ENCODE measurements at places on chromosomes 5 and 9.
A peak's percentile ranks its signal among the peaks of the same experiment; 100 is the strongest.

GRCh38 chr5:42970636-42971559 lies 69.2 kb downstream of the ANXA2R start:
- no peak for DNase-seq

DNA sequence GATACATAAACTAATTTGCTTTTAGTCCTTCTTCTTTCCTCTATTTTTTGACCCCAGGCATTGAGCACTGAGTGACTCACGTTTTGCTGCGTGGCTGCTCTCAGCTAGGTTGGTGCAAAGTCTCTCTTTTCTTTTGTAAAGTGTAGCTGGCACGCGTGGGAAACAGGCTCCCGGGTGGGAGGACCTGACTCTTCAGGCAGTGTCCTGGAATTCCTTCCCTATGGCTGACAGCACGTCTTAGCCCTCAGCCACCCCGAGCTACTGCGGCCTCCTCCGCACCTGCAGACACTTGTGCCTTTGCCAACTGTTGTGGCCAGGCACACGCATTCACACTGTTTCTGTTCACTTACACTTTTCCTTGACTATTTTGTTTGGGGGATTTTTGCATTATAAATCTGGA lies 877 bp upstream of the SCGB3A1 start:
- DNase-seq = no peak

DNA sequence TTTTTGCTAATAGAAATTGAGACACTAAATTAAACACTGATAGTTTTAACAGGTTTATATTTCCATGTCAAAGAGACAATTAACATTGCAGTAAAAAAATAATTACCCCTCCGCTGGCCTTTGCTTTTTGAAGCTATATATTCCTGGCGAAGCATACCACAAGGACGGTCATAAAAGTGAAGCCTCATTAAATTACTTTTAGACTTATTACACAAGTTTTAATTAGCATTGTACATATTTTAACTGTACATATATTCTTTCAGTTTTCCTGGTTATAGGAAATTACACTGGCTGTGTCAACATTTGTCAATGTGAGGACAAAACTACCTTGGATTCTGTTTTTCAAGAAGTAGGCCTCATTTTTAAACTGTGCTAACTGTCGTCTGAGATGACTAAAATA lies 1.2 kb downstream of the CDKN2A start:
- no peak for DNase-seq

DNA sequence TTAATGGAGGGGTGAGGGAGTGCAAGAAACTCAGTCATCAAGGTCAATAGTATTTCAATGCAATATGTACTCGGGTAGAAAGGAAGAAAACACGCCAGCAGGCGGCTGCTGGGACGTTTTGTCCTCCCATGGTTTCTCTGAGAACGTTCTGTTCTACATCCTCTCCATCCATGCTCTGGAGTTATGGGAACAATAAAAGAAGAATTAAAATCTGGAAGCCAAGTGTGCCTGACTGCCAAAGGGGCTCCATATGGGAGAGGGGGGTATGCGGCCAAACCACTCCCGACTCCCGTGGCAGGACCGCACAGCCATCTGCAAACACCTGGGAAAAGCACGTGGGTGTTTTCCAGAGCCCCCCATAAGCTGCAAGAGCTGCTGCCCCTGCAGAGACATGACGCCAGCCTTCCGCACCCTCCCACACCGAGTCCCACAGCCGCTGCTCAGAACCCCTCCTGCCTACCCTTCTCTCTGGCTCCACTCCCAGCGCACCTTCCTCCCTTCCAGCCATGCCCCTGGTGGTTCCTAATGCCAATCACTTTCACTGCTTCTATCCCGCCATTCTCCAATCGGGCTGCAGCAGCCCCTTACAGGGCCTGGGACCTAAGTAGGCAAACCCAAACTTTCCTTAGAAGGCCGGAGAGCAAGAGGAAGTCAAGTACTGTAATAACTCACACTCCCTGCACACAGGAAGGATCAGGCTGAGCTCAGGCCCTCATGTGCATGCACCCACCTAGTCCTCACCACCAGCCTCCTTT lies 241.6 kb downstream of the SYK start:
- DNase-seq = no peak

GRCh38 chr5:68239487-68239886 lies 23.9 kb downstream of the PIK3R1 start:
- DNase-seq = no peak

- DNase-seq = no peak
These were observed 392.2 kb downstream of the RASEF start for GRCh38 chr9:82670726-82671125.

DNA sequence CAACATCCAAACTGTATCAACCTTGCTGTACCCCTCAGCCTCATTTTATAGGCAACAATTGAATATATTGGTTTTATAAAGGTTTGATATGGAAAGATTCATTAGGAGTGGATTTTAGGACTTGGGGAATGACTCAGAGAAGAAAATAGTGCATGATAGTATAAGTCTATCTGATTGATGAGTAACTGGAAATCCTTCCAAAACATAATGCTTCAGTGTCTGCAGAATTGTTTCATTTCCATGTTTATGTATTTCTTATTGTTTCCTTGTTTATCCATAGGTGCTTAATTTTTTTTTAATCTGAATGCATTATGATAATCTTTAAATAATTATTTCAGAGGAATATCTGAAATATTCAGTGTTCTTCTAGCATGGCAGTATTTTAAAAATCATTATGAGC lies 12.6 kb downstream of the JAK2 start:
- DNase-seq = no peak

- peak; percentile 38 for DNase-seq
These were observed 131.5 kb downstream of the AGTPBP1 start for GRCh38 chr9:85610074-85610860.

- no peak for DNase-seq
These were observed 44.9 kb downstream of the APBA1 start for GRCh38 chr9:69627281-69627680.

DNA sequence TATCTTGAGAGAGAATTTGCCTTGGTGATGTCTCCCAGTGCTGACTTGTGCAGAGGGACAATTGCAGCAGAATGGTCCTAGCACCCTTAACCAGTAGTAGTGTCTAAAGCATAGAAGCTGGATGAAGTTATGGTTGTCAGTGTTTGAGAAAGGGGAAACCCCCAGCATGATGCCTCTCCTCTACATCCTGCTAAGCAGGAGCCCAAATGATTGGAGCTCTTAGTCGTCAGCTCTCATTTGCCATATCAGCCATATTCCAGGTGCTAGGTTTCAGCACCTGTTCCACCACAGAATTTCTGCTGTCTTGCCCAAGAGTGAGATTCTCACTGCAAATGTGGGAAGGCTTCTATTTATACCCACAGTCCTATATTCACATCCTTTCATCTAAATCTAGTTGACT lies 43.7 kb upstream of the RFX3 start:
- no peak for DNase-seq

DNA sequence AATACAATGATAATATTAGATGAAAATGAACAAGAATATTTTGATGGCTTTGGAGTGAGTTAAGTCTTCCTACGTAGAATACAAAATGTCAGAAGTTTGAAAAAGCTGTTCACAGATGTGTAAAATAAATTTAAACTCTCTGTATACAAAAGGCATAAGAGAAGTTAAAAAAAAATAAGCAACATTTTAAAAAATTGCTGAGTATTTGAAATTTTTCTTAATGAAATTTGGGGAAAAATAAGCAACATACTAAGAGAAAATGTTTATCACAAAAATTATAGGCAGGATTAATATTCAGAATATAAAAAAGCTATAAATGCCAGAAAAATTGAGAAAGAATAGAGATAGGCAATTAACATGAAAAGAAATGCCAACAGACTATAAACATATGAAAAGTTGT lies 470.7 kb upstream of the TRPC7 start:
- DNase-seq = no peak

DNA sequence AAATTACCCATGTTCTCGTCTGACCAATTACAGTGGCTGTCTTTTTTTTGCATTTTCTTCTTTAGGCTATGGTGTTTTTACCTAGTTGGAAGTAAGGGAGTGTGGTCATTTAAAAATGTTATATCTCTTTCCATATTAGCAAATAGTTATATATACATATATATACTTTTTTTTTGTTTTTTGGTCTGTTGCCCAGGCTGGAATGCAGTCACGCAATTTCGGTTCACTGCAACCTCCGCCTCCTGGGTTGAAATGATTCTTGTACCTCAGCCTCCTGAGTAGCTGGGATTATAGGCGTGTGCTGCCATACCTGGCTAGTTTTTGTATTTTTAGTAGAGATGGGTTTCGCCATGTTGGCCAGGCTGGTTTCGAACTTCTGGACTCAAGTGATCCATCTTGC lies 12.3 kb downstream of the MARCHF6 start:
- no peak for DNase-seq

DNA sequence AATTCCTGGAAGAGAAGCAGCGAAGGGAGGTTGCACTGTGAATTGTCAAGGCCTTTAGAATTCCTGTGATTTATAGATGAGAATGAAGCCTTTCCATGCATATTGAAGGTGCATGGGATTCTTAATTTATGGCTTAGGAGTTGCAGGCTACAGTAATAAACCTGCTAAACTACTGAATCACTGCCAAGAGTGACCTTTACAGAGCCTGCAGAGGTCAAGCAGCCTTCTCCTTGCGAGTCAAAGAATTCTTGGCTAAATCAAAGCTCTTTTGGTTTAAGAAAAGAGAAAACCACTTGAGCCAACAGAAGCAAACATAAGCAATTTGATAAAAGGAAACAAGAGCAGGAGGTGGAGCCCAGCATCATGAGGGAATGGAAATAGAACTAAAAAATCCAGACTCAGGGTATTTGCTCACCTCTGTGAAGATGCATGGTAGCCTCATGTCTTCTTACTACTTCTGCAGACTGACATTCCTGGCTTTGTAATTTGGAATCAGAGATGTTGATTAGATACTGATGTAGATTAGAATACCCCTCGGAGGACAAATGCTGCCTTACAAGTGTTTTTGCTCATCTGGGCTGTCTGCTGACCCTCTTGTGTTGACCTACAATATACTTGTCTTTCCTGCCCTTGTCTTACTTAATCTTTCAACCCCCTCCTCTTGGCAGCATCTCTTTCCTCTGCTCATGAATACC lies 90.3 kb upstream of the IFNK start:
- DNase-seq = no peak

DNA sequence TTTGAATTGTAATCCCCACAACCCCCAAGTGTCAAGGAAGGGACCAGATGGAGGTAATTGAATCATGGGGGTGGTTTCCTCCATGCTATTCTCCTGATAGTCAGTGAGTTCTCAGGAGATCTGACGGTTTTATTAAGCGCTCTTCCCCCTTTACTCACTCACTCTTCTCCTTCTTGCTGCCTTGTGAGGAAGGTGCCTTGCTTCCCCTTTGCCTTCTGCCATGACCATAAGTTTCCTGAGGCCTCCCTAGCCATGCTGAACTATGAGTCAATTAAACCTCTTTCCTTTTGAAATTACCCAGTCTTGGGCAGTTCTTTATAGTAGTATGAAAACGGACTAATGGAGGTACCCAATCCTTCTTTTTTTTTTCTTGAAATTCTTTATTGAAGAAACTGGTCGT lies 2.2 kb upstream of the CEP120 start:
- DNase-seq = no peak

DNA sequence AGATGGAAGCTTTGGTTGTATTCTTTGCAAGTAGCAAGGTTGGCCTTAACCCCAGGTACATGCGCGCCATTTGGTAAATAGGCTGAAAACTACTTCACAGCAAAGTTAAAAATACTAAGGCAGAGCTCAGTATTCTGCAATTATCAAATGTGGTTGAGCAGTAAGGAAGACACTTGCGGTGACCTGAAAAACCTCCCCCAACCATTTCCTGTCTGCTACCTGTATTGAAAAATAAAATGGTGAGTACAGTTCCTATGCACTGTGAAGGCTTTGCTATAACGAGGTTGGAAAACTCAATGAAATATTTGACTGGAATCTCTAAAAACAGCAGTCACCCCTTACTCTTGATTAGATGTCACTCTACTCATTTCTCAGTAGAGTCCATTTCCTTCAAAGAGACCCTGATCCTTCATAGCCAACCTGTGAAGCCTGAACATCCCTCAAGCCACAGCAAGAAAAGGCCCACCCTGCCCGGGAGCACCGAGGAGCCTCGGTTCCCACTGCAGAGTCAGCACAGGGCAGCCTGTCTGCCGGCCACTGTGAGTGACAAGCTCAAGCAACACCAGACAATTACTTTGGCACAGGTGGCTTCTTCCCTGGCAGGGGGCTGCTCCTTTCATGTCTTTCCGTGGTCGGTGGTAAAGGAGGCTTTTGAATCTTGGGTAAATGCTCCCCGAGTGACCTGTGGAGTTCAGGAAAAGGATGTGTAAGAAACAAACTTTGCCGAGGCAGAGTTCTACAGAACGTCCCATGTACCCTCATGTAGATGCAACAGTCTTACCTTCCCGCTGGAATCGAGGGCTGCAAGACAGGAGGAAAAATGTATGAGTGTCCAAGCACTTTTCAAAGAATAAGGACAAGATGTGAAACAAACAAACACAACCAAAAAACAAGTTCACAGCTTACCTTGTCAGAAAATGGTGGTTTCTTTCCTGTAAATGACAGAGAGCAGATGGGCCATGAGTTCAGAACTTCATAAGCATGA lies 29.6 kb downstream of the C5orf58 start:
- no peak for DNase-seq

DNA sequence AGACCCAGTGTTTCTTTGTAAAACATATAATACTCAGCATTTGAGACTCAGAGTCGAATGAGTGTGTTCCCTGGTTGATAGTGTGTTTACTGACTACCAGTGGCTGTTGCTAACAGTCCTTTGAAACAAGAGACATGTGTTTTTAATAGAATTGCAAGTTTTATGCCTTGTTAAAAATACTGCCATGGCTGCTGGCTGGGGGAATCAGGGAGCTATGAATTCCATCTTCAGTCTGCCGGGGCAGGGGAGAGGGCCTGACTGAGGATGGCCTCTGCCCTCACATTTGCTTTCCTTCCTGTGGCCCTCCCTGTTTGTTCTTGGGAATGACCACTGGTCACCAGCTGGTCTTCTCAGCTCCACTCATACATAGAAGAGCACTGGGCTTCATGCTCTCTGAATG lies 63.8 kb downstream of the PDZD2 start:
- no peak for DNase-seq

GRCh38 chr9:5876711-5877110 lies 14.0 kb upstream of the MLANA start:
- DNase-seq = no peak

- no peak for DNase-seq
These were observed 186.8 kb downstream of the SNX18 start for GRCh38 chr5:54704333-54704732.

- no peak for DNase-seq
These were observed 406.9 kb downstream of the KDM4C start for GRCh38 chr9:7164440-7165330.

DNA sequence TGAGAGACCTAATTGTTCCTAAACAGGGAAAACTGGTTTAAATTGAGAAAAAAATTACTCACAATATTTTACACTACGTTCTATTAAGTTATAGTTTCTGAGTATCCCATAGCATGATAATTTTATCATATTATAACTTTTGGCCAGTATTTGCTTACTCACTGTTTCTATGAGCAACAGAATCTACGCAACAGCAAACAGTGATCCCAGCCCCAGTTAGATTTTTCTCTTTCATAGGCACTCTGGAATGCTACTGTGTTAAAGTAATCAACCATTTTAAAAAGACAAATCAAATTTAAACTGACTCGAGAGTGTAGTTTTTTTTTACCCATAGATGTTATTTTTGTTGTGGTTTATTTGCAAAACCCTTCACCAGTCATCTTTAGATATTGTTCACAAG lies 107.2 kb downstream of the XRCC4 start:
- DNase-seq = no peak
